ENCODE measurements at places on chromosomes 5 and 9.

DNA sequence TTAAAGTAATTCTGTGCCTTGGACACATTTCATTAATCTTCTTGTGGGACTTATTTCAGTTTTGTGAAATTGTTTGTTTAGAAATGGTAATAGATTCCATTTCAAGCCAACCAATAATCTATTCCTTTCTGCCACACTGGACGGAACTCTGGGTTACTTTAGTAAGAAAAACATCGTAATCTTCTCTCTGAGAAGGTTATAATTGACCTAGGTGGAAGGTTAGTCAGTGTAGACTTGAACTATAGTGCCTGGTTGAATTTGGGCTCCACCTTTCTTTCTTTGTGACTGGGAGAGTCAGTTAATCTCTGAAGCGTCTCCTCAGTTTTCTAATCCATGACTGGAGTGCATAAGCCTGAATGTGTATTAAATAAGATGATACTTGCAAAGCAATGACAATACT lies 89.7 kb upstream of the PRLR start:
- no peak for DNase-seq

DNA sequence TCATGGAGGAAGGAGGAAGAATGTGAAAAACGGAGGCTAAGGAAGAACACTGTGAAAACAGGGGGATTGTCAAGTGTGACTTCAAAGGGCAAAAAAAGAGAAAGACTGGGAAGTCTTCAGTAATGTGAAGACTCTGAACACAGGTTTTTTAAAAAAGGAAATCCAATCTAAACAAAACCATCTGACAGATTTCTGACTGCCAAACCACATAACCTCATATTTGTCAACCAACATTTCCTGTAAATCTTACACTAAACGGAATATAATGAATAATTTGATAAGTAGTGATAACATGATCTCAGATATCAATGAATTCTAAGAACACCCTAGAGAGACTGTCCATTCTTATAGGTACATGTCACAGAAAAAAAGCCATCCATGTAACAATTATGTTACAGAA lies 124.7 kb downstream of the FBN2 start:
- no peak for DNase-seq

GRCh38 chr9:80491086-80491696 lies 919.4 kb downstream of the TLE4 start:
- no peak for DNase-seq

DNA sequence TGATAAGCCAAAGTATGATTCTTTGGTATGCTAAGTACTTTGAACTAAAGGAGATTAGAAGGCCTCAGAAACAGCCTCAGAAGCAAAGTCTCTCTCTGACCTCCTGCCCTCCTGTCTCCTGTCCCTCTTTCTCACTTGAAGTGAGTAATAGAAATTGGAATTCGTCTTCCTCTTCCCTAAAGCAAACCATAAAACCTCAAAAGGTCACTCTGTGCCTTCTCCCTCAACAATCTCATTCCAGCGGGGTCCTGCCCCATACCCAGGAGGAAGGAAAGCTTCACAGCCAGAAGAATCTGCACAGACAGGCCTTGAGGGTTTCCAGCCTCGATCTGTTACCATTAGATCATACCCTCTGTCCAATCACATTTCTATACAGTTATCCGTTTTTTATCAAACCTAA lies 87.8 kb downstream of the HAPLN1 start:
- no peak for DNase-seq

DNA sequence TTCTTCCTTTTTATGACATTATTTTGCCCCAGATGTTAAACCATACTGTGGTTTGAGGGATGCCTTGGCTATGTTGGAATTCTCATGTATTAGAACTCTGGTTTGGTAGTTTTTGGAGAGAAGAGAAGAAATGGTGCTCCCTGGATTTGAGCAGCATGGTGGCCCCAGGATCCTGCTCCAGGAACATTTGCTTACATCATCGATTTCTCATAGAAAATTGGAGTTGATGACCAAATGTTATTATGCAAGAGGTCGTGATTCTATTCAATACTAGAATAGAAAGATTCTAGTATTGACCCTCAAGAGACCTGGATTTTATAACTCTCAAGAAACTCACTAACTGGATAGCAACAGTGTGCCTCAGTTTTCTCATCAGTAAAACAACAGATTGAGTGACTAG lies 77.5 kb upstream of the GNAQ start:
- DNase-seq = no peak

GRCh38 chr9:137224830-137225694 lies at the start of gene CYSRT1:
CYSRT1 (plus strand) TSS chr9:137225174; CDS start chr9:137225622, 448 bp downstream.
- DNase-seq = no peak

GRCh38 chr5:87188391-87188790 lies 79.3 kb upstream of the RASA1 start:
- DNase-seq = no peak

DNA sequence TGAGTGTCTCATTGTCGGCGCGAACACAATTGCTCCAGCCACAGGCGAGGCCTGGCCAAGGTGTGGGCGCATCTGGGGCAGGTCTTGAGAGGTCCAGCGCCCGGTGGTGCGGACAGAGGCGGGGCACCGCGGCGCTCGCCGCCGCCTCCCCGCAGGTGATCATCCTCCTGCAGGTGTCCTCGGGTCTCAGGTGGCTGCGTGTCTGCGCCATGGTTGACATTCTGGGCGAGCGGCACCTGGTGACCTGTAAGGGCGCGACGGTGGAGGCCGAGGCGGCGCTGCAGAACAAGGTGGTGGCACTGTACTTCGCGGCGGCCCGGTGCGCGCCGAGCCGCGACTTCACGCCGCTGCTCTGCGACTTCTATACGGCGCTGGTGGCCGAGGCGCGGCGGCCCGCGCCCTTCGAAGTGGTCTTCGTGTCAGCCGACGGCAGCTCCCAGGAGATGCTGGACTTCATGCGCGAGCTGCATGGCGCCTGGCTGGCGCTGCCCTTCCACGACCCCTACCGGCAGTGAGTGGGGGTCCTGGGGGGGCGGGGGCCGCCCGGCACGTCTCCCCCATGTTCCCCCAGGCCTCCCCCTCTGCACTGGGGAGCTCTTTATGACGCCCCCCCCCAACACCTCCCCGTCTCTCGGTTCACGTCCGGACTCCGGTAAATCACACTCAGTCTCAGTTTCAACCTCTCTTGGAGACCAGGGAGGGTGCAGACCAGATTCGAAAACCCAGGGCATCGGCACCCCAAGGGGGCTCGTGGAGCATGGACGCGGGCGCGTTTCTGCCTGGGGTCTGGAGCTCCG lies 446 bp downstream of the NXNL2 start:
- no peak for DNase-seq
